ENCODE measurements at places on chromosomes 16 and 17.

DNA sequence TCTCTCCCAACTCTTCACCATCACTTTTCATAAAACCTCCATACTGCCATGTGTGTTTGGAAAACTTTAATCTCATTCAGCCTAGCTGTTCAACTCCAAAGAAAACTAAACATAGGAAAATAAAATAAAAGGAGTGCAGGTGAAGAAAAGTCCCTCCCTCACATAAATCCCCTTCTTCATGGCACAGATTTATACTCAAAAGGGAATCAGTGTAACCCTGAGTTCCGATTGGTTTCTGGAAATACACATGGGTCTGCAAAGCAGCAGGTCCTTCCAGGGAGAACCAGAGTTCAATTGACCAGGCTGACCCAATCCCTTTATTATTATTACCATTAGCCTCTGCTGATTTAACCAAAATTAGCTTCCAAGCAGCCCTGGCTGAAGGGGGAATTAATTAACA lies 8.9 kb upstream of the HOXB2 start:
- no peak for DNase-seq

DNA sequence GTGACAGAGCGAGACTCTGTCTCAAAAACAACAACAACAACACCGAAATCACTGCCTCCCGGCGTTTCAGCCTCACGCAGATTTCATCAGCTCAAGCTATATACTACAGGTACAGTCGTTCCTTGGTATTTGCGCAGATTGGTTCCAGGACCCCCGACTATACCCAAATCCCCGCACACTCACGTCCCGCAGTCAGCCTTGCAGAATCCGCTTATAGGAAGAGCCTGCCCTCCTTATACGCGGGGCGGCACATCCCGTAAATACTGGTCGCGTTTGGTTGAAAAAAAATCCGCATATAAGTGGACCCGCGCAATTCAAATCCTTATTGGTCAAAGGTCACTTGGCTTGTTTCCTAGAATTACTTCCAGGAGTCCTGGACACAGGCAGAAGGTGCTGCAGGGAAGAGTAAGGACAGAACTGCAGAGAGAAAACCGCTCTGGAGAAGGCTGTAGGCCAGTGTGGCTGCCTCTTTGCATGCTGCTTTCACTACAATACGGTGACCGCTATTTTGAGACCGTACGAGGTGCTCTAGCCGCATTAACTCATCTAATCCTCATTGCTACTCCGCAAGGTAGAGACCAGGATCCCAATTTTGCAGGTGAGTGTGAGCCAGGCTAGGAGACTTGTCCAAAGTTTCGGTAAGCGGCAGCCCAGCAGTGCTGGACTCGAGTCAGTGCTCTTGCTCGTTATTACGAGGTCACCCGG lies 718 bp downstream of the NDUFAB1 start:
- no peak for DNase-seq

DNA sequence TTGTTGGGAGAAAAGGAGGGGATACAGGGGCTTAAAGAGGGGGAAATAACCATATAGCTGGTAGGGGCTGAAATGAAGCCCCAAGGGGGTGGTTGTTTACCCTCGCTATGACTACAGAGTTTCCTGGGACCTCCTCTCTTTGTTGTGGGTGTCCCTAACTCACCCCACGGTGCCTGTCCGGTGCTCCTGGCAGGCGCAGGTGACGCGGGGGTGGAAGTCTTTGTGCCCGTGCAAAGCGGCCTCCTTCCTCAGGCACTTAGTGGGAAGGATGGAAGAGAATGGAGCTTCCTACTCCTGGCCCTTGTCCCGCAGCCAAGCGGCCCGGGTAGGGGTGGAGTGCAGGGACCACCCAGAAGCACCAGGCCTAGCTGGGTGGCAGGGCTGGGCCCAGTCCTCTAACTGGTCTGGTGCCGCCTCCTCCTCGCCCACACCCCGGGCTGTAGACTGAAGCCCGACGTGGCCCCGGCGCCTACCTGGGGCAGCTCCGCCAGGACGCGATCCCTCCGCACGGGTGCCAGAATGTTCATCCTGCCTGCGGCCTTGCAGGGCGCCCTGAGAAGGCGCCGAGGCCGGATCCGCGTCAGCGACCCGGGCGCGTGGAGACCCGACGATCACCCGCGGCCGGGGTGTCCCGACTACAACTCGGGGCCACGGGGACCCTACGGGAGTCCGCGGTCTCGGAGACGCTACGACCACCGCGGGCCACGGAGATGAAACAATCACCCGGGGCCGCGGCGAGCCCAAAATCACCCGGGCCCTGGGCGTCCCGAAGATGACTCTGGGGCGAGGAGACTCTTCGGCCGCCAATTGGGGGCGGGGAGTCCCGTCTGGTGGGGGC lies 709 bp downstream of the RAB34 start:
- DNase-seq = no peak

DNA sequence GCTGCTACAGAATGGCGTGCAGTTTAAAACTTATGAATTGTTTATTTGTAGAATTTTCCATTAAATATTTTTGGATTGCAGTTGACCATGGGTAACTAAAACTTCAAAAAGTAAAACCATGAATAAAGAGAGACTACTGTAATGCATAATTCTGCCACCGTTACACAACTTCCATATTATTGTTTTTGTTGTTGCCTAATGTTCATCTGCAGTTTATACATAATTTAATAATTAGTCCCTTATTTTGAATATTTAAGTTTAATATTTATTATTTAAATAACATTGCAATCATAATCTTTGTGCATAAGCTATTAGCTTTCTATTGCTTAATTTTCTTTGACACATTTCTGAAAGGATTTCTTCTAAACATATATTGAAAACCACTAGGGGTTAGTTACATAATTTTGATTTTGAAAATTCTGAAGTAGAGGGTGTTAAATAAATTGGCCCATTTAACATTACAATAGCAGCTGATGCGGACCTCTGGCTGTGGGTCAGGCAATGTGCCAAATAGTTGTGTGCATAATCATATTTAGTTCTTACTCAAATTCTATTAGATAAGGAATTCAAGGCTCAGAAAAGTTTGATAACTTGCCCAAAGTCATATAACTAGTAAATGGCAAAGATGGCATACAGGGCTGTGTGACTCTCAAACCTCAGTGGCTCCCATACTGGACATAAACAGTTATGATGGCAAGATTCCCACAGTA lies 31.1 kb downstream of the PPM1E start:
- DNase-seq = no peak

DNA sequence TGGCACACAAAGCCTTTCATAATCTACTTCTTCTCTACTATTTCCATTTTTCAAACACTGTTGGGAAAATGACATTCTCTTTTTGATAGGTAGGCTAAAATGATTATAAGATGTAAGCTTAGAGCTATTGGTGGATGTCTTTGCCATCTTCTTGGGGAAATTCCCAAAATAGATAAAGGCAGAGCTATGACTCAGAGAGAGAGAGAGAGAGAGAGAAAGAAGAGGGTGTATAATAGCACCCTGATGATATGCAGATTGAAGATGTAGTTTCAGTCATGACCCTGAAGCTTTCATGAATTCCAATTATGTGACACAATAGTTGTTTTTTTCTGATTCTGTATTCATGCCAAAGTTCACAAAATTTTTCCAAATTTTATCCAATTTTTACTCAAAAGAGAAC lies 529.1 kb downstream of the HS3ST4 start:
- DNase-seq = no peak

DNA sequence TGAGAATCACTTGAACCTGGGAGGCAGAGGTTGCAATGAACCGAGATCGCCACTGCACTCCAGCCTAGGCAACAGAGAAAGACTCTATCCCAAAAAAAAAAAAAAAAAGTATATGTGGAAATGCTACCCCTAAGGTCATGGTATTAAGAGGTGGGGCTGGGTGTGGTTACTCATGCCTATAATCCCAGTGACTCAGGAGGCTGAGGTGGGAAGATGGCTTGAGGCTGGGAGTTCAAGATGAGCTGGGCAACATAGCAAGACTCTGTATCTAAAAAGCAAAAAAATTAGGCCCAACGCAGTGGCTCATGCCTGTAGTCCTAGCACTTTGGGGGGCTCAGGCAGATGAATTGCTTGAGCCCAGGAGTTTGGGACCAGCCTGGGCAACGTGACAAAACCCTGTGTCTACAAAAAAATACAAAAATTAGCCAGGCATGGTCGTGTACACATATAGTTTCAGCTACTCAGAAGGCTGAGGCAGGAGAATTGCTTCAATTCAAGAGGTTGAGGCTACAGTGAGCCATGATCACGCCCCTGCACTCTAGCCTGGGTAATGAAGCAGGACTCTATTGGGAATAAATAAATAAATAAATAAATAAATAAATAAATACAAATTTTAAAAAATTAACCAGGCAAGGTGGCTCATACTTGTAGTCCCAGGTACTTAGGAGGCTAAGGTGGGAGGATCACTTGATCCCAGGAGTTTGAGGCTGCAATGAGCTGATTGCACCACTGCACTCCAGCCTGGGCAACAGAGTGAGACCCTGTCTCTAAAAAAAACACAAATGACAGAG lies 32.3 kb upstream of the NUFIP2 start:
- no peak for DNase-seq

DNA sequence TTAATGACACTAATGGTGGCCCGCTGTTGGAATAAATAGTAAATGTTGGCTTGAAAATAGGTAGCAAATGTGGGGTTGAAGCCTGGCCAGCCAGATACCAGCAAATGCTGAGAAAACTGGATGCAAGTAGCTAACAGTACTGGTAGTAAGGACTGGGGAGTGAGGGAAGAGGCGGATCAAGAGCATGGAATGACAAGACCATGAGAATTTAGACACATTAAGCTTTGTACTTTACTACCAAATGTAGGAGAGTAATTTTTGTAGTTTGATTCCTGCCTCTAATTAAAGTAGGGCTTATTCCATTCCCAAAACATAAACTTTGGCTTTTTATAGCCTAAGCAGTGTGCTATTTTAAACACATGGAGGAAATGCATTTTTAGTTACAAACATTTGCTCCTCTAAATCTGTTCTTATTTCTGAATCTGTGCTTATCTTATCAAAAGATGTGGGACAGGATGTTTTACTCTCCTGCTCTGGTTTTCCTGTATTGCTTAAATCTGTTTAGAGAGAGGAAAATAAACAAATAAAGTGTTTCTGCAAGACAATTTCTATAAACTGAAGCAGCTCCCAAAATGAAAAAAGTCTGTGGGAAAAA lies 44.1 kb downstream of the CFDP1 start:
- no peak for DNase-seq

- DNase-seq = no peak
Measured at GRCh38 chr17:63945784-63946439, 13.8 kb upstream of the CD79B start.

GRCh38 chr16:19432429-19432828 lies 14.7 kb downstream of the TMC5 start:
- DNase-seq = no peak

GRCh38 chr16:81758376-81758775 lies 20.7 kb upstream of the PLCG2 start:
- no peak for DNase-seq

- DNase-seq = peak; percentile 91
Measured at GRCh38 chr17:76072148-76072858, at the start of gene SRP68. Gene SRP68, minus strand, starts transcription at chr17:76072517. Its CDS starts 26 bp downstream, at chr17:76072491.

DNA sequence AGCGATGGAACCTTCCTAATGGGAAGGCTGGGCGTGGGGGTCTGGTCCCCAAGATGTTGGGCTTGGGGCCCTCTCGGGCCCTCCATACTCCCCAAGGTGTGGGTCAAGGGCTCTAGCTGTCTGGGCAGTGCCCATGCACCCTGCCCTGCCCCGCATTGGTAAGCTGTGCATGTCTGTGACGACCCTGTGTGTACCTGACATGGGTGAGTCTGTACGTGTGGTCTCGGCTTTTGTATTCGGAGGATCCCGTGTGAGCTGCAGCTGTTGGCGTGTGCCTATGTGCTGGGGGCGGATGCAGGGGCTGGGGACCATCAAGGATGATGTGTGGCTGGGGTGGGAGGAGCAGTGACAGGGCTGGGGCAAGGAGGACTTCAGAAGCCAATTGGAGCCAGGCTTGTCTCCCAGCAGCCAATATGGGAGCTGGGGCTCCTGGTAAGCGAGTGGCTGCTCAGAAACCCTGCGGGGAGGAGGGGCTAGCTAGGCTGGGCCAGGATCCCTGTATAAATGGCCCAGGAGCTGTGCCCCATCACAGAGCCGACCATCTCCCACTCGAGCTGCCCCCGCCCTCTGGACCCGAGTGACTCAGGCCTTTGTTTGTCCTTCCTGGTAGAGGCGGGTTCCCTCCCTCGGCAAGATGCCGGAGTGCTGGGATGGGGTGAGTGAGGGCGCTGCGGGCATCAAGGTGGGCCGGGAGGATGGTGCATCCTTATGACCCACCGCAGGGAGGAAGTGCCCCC lies at the start of gene NDRG4:
Gene NDRG4, plus strand, starts transcription at position 529 of the 737 bp plus-strand sequence. Its CDS starts 106 bp downstream, at position 635.
- DNase-seq = peak; percentile 72

DNA sequence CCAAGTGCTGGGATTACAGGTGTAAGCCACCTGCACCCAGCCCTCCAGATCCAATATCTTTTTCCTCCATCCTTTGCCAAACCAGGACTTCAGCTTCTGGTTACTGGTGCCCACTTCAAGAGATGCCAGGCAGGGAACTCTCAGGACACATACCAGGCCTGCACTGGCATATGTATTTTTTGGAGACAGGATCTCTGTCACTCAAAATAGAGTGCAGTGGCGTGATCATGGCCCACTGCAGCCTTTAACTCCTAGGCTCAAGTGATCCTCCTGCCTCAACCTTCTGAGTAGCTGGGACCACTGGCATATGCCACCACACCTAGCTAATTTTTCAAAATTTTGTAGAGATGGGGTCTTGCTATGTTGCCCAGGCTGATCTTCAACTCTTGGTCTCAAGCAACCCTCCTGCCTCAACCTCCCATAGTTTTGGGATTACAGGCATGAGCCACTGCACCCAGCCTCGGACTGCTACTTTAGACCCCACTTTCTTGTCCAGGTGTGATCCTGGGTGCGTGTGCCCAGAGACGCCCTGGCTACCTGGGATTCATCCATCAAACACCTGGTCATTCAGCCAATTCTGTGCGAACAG lies 55.8 kb downstream of the BMERB1 start:
- DNase-seq = no peak

- no peak for DNase-seq
Measured at GRCh38 chr16:4336701-4337539, 14.2 kb downstream of the PAM16 start.

DNA sequence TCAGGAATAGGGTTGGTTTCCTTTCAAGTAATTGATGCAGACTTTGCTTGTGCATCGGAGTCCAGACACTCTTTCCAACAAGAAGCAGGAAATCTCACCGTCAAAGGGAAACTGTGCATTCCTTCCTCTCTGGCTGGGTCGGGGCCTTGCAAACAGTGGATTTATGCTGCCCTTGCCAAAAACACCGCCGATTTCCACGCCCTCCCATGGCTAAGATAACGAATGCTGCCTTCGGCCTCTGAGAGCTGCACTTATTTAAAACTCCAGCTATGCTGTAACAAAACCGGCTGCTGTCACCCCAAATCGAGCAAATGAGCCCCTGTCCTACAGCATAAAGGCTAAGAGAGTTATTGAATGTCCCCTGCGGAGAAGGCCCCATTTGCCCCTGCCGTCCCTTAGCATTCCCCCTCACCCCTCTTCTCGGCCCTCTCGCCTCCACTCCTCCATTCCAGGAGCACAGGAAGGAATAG lies 275.5 kb upstream of the IRX5 start:
- no peak for DNase-seq
